NCI-H2081 (cell line): ENCODE measurements at places on chromosomes 16 and 17.

DNA sequence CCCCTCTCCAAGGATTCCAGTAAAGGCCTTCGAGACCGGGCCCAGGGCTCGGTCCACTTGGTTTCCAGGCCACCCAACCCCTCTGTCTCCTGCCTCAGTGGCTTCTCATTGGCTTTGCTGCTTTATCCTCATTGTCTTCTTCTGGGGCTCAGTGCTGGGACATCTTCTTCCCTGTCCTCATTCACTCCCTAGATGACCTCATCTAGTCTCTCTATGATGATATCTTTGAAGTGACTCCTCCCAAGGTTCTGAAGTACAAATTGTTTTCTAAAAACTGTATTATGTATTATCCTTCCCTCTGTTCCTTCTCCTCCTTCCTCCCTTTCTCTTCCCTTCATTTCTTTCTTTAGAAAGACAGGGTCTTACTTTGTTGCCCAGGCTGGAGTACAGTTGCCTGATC is 27.1 kb upstream of the NDRG4 start:
- no peak for DNase-seq

- no peak for DNase-seq
These were observed 97.2 kb downstream of the RAP1GAP2 start for GRCh38 chr17:2893422-2893914.

DNA sequence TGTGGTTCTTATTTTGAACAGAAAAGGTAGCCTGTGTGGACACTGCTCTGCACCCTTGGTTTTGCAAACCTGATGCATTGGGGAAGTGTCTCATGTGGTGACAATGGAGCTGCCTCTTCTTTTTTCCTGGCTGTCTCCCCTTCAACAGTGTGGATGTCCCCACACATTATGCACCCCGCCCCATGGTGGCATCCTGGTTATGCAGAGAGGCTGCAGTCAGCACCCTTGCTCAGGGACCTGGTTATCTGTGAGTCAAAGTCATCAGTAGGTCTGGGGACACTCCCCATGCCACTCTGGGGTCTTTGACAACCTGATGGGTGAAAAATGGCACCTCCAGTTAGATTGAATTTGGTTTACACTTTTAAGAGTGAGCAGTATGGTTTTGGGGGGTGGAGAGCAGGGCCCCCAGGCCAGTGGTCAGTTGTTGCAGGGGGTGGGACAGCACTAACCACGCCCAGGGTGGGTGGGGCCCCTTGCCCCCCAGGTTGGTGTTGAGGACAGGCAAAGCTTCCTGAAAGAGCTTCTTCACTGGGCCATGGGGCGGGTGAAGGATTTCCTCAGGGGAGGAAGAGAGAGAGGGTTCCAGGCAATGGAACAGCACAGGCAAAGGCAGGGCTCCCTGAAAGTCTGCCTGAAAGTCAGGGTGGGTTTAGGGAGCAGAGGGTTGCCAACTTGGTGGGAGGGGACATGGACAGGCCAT is 24.6 kb upstream of the KCNJ12 start:
- no peak for DNase-seq

- DNase-seq: peak; percentile 20
These were observed 2.8 kb downstream of the TRAF4 start for GRCh38 chr17:28746611-28747050.

DNA sequence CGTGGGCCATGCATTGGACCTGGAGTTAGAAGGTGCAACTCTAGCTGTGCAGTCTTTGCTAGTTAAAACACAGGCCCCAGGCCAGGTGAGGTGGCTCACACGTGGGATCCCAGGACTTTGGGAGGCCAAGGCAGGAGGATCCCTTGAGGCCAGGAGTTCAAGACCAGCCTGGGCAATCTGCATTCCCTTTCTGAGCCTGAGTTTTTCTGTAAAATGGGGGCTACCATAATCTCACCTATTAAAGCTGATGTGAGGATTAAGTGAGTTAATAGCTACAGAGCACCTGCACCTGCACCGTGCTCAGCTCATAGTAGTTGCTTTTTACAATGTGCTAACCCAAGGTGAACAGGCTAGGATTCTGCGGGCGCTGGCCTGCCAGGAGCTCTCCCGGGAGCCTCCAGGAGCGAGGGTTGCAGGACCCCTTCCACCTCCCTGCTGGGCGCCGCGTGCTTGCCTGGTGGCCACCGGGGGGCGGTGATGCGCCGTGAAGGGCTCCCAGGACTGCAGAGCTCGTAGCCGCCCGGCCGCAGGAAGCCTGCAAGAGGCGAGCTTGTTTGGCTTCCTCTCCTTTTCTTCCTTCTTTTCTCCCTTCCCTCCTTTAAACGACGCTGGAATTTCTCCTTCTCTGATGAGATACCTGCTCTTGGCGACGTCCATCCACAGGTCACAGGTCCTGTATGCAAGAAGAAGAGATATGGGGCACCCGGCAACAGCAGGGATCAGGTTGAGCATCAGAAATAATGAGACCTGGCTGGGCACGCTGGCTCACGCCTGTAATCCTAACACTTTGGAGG is 51.3 kb downstream of the ZFP90 start:
- peak; percentile 20 for DNase-seq
